ENCODE measurements at places on chromosomes 2 and 18.

DNA sequence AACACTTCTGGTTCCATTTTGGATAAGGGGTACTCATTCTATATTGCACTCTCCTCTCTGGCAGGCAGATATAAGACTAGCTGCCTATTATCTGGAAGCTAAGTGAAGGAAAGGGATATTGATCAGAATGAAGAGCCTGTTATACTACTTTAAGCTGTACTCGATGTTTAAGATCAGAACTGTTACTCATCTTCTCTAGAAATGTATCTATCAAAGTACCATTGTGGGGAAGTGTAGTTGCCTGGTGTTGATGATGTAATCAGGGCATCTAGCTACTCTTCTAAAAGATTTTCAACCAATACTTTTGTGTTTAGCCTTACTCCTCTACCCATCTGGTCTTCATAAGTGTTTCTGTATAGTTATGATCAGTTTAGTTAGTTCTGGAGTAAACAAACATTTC, 5.8 kb downstream of the CAMKMT start:
- no peak for DNase-seq

GRCh38 chr18:46462523-46462922, 194.5 kb downstream of the LOXHD1 start:
- no peak for DNase-seq

DNA sequence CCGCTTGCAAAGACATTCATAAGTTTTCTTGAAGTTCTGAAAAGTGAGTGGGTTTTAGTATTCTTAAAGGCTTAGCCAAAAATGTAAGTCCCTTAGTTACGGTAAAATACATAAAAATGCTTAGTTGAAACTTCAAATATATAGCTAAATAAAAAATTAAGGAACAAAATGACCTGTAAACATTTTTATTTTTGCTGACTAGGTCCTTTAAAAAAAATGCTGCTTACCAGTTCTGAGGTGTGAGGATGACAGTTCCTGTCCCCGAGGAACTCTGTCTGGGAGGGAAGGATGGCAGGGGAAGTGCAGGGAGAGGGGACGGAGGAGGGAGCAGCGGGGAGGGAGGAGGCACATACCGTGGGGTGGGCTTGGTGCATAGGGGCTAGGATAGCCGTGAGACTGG, 102.8 kb upstream of the BCL2L11 start:
- no peak for DNase-seq

DNA sequence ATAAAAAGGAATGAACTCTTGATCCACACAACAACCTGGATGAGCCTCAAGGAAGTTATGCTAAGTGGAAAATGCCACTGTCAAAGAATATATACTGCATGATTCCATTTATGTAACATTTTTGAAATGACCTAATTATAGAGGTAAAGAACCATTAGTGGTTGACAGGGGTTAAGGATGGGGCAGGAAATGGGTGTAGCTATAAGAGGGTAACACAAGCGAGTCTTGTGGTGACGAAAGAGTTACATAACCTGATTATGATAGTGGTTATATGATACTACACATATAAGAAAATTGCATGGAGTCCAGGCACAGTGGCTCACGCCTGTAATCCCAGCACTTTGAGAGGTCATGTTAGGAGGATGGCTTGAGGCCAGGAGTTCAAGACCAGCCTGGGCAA, 346.6 kb upstream of the PKDCC start:
- no peak for DNase-seq

- DNase-seq, result peak; percentile 92
Measured at GRCh38 chr2:100588071-100588786, 25.4 kb downstream of the PDCL3 start.

DNA sequence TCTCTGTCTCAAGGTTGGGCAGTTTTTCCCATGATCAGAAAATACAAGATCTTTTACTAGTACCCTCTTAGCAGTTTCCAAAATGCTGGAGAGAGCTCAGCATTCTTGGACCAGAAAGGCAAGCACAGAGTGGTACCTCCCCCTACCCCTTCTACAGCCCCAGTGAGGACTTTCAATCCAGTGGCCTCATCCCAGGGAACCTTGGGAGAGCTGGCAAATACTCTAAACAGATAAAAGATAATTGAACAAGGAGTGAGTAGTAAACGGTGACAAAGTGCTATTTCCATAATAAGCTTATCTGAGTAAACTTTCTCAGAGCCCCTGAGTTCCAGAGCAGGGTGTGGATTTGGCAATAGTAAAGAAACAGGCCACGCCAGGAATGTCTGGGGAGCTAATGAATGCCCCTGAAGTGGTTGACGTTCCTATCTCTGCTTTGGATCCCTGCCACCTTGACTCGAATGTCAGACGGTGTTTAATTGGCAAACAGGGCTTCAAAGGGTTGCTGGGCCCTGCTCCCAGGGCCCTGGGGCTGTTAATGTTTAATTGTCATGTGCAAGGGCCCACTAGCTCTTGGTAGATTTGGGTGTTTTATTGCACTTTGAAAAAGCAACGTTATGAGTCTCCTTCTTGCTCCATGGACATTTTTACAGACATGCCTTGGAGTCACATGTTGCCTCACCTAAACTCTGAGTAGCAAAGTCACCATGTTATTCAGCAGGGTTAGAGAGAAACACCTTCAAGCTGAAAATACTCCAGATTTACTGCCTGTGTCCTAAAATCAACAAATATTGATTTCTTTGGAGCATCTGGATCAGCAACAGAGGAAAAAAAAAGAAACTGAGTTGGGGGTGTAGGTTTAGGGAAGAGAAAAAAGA, 239.9 kb downstream of the CYRIA start:
- DNase-seq, result no peak

- peak; percentile 50 for DNase-seq
Measured at GRCh38 chr2:226431288-226431948, 368.2 kb downstream of the IRS1 start.

DNA sequence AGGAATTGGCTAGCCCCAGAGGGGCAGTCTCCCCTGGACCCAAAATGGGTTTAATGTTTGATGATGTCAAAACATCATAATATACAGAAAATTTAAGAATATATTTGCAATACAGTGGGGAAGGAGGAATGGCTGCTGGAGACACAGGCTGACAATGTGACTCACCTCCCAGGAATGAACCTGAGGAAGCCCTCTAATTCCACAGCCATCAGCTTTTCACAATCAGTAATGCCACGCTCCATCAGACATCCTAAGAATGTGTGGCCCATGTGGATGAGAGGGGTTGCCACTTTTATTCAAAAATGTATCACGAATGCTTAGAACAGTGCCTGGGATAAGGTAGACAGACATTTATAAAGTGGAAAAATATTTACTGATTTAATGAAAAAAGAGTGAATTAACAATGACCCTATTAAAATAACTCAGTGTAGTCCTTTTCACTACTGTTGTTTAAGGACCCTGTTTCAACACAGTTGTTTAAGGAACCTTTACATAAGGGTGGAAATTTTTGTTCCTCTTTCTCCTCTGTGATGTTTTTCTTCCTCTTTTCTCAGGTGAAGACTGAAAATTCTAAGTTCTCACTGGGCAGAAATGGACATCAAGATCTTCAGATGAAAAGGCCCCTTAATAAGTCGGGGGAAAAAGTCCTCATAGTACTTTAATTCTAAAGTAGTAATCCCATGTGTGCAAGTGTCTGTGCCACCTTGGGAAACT, 17.5 kb upstream of the TMEM163 start:
- DNase-seq, result peak; percentile 83

DNA sequence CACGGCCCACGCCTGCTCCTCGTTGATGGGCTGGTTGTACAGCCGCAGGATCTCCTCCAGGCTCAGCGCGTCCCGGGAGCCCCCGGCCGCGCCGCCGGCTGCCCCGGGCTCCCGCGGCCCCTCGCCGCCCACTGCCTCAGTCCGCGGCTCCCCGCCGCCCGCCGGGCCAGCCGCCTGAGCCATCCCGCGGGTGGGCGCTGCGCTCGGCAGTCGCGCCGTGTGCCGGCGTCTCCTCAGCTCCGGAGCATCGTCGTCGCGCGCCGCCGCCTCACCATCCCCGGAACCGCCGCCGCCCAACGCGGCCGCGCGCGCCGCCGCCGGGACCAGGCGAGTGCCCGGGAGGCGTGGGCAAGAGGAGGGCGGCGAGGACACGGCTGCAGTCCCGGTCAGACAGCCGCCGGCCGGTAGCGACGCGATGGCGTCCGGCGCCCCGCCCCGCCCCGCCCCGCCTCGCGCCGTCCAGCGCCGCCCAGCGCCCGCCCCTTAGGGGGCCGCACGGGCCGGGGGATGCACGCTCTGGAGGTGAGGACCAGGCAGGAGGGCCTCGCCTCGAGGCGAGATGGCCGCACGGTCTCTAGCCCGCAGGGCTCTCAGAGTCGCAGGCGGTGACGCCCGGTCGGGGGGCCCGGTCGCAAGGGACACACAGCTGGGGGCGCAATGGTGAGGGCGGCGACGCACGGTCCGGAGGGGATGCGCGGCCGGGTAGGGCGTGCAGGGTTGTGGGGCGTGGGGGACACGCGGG, at the start of gene SPIRE1:
TSS of gene SPIRE1 (minus strand) at position 424 of the 742 bp plus-strand sequence. CDS start at position 183, 241 bp downstream.
- DNase-seq, result peak; percentile 41

- no peak for DNase-seq
Measured at GRCh38 chr18:45817543-45817942, 7.9 kb upstream of the SIGLEC15 start.

DNA sequence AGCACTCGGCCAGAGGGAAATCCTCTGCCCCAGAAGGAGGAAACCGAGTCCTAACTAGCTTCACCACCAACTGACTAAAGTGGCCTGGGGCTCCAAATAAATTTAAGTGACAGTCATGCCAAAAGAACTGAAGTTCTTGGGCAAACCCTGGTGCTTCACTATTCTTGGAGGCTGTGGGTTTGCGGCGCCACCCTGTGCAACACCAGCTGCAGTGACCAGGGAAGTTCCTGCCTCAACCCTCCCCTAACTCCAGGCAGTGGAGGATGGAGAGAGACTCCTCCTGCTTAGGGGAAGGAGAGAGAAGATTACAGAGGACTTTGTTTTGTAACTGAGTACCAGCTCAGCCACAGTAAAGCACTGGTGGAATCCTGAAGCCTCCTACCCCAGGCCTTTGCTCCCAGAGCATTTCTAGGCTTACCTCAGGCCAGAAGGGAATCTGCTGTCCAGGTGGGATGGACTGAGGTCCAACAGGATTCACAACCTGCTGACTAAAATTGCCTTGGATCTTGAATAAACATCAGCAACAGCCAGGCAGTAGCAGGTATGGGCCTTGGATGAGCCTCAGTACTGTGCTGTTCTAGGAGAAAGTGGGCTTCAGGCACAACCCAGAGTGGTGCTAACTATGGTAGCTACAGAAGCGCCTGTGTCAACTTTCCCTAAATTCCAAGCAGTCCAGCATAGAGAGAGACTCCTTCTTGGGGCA, 29.4 kb upstream of the BMP10 start:
- no peak for DNase-seq

DNA sequence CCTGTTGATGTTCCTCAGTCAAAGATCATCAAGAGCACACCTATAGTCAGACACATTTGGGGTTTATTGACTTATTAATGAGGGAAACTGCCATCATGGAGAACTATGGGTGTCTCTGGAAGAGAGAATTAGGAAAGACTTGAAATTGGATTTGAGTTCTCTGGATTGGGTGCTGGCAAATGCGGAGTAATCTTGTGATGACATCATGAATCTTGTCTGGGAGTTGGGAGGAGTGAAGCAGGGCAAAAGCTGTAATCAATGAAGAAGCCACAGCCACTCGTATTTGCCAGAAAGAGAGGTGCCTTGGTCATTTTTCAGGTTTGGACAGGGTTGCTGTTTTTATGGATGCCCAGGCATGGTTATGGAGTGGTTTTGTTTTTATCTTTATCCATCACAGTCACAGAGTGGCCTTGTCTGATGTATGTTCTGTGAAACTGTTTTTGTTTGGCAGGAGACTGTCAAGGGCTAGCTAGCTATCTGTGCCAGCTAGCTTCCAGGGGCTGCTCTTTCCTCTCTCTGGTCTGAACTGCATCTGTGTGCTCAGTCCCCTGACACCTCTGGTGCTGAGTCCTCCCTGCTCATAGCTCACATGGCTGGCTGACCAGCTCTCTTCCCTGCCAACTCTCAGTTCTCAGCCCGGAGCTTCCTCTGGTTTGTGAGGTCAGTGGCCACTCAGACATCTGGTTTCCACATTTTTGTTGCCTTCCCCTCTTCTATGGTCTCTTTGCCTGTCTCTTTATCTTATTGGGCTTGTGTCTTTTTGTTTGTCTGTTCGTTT, 193.4 kb upstream of the RMP24 start:
- no peak for DNase-seq

- DNase-seq, result no peak
Measured at GRCh38 chr2:127128445-127128904, 21.5 kb upstream of the BIN1 start.

DNA sequence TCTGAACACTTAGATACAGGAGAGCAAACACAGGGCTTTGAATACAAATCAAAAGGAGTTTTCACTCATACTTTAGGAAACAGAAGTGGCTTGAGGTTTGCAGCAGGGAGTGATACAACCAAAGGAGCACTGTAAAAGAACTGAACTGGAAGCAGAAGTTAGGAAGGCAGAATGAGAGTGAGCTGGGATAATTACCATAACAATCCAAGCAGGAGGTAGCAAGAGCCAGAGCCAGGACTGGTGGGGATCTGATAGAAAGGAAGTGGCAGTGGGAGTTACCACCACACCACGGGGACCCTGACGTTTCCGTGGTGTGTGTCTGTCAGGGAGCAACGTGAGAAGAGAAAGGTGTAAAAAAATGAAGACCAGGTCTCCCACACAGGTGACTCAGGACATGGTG, 81.3 kb upstream of the EPB41L3 start:
- DNase-seq, result no peak

GRCh38 chr2:238313289-238313990, 6.9 kb upstream of the TRAF3IP1 start:
- no peak for DNase-seq

- peak; percentile 96 for DNase-seq
Measured at GRCh38 chr2:179106676-179107428, 56.9 kb upstream of the CCDC141 start.

GRCh38 chr2:210662560-210662959, 106.2 kb downstream of the CPS1 start:
- no peak for DNase-seq

- DNase-seq, result no peak
Measured at GRCh38 chr18:47898696-47899095, 31.8 kb downstream of the SMAD2 start.

- DNase-seq, result no peak
Measured at GRCh38 chr18:80254971-80255500, 7.7 kb upstream of the PARD6G start.

DNA sequence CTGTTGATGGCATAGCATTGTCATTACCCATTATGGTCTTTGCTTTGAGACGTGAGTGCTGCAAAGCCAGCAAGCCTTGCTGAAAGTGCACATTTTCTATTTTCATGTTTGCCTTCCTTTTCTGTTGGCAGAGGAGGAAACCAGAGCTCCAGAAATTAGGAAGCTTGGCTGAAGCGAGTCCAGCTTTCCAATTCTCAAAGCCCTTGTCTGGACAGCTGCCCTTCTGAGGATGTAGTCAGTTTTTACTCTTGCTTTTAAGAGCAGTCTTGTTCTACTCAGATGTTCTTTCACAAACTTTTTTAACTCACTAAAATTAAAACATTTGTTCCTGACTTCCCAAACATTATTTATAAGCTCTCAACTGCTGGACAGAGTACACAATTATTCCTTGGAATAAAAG, 93.8 kb downstream of the ICOS start:
- DNase-seq, result no peak

GRCh38 chr2:226836548-226836885, 663 bp downstream of the RHBDD1 start:
- no peak for DNase-seq

- DNase-seq, result no peak
Measured at GRCh38 chr18:58544179-58544578, 84.7 kb downstream of the ALPK2 start.

All from iris pigment epithelial cell (primary cell).